Hematopoietic multipotent progenitor cell treated with erythropoietin and hydrocortisone succinate and interleukin-3 and kit ligand, for 17 days (in vitro differentiated cells): ENCODE measurements at places on chromosomes 1 and 21.
A peak's percentile ranks its signal among the peaks of the same experiment; 100 is the strongest.

GRCh38 chr1:156544592-156545102 is 27.7 kb downstream of the IQGAP3 start:
- no peak for DNase-seq

DNA sequence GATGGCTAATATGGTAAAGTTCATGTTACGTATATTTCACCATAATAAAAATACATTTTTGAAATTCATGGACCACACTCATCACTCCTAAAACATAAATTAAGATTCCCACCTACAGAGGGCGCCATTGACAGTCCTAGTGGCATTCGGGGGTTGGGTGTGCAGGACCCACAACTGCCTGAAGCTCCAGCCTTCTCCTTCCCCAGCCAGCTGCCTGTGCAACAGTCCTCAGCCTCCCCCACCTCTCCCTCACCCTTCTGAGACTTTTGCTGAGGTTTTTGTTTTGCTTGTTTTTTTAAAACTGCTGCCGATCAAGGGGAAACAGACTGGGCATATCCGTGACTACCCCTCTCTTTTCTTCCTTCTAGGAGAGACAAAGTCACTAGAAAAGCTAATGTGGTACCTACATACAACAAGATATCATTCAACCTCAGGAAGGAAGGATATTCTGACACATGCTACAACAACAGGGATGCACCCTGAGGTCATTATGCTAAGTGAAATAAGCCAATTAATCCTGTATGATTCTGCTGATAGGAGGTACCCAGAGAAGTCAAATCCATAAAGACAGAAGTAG is 9.2 kb upstream of the EVA1C start:
- peak; percentile 82 for DNase-seq

DNA sequence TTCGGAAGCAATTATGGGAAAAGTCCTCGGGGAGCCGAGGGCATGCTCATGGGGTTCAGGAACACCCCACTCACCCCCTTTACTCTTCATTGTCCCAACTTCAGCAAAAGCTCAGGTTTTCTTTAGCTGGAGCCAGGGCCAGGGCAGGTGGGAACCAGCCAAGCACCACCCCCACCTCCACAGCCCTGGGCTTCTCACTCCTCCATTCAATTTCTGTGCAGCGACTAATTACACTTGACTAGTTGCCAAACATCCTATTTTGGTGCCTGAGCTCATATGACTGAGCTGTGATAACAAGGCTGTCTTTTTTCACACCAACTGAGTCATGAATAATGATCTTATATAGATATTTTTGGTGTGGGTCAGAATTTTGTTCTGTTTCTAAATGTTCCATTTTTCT is 257.2 kb upstream of the AJAP1 start:
- DNase-seq: no peak

DNA sequence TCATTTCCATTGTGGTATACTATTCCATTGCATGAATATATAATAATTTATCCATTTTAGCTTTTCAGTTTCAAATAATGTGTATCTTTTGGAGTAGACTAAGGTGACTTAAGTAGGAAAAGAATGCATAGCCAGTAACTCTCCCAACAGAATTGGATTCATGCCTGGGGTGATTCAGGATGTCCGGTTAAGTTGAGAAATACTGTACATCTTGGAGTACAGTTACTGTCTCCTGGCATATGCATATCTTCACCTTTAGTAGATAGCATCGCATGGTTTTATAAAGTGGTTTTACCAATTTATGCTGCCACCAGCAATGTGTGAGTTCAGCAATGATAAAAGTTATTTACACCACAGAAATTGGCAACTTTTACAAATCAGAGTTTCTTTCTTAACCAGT is 18.6 kb upstream of the SLC6A9 start:
- DNase-seq: no peak

DNA sequence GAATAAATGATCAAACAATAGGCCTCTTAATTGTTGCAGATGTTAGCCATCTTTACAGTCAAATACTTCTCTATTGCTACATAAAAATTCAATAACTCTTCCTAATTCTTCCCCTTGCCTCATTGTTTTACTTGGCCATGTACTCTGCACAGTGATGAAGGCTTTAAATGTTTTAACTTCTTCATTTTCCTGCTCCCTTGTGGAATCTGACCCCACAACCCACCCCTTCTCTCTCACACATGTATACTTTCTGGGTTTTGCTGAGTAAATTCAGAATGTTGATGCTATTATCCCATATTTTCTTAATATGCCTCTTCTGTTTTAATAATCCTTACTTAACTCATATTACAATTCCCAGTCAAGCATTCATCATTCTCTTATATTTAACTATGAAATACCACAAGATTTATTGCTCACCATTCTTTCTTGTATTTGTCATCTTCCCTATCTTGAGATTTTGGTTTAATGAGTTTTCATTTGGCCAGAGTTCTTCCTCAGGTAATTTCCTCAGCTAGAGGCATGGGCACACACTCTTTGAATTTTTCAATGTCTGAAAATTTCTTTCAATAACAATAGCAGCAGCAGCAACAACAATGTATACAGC is 327.8 kb upstream of the USP24 start:
- DNase-seq: no peak

GRCh38 chr1:188406636-188407035 is 1577.9 kb downstream of the PLA2G4A start:
- DNase-seq: no peak

GRCh38 chr1:225694151-225694603 is 41.3 kb upstream of the ENAH start:
- DNase-seq: no peak

- DNase-seq: no peak
Measured at GRCh38 chr1:242219298-242219901, 220.5 kb upstream of the MAP1LC3C start.

DNA sequence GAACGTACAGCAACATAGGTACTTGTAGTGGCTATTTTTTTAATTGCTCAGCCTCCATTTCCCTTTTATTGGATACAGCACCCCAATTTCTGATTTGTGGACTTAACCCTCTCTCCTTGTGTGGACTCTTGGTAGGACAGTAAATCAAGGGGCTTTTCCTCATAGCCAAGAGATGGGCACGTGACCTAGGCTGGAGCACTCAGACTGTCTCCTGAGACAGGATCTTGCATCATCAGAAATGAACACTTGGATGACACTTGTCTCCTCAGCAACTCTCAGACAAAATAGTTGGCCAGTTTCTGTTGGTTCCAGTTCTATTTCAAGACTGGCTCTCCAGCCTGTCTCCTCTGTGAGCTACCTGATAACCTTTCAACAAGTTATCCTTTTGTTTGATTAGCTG is 112.9 kb upstream of the ZNF678 start:
- DNase-seq: no peak

GRCh38 chr1:82778612-82779011 is 977.9 kb downstream of the ADGRL2 start:
- no peak for DNase-seq

- no peak for DNase-seq
Measured at GRCh38 chr1:200673952-200674823, 4.5 kb upstream of the DDX59 start.

- no peak for DNase-seq
Measured at GRCh38 chr1:100526894-100527293, 11.0 kb upstream of the GPR88 start.

GRCh38 chr1:201144701-201145100 is 9.6 kb downstream of the TMEM9 start:
- DNase-seq: no peak

GRCh38 chr1:54390655-54391054 is 15.5 kb downstream of the SSBP3 start:
- no peak for DNase-seq

DNA sequence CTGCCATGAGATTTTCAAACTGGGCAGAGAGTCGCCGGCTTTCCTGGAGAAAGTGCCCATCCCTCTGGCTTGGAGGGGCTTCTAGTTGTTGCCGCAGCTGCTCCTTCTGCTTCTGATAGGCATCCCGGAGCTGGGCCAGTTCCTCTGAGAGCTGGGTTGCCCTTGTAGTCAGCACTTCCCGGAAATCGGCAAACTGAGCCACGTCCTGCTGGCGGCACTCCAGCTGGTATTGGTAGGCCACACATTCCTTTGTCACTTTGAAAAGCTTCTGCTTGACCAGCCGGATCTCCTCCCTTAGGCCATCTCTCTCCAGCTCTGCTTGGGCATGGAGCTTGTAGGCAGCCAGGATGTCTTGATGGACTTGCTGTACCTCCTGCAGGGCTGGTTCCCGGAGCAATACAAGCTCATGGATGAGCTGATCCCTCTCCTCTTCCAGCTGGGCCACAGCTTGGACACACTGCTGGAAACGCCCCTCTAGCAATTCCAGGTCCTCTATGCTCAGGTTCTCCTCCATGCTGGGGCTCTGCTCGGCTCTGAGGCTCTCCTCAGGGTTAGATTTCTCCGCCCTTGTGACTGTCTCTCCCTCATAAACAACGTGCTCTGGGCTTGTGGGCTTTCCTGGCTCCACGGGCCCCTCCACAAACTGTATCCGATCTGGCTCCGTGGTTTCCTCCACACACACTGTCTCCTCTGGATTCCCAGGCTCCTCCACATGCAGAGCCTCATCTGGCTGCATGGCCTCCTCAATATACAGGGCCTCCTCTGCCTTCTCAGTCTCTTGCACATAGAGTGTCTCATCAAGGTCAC is 7.3 kb downstream of the SYNC start:
- no peak for DNase-seq

DNA sequence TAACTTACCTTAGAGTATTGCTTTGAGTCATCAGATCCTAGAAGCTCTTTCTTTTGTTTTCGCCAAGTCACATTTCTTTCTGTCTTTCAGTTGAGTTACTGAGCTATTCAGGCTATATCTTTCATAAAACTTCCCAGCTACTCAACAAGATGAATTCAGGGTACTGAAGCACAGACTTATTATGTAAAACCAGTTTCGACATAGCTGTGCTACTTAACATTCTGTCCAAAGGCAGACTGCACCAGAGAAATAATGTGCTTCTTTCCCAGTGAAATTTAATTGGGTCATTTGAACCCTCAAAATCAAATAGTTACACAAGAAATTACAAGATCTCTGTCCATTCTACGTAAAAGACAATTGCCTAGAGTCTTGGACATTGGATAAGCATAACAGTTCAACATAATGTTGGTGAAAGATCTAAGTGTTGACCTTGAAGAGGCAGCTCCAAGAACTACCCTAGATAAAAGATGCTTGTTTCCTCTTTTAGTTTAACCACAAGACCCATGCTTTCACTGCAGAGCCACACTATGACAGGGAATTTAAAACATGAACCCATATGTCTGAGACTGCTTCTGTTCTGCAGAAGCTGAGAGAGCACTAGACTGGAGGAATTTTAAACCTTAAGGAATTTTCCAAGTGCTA is 163.2 kb downstream of the LRRC40 start:
- DNase-seq: no peak

DNA sequence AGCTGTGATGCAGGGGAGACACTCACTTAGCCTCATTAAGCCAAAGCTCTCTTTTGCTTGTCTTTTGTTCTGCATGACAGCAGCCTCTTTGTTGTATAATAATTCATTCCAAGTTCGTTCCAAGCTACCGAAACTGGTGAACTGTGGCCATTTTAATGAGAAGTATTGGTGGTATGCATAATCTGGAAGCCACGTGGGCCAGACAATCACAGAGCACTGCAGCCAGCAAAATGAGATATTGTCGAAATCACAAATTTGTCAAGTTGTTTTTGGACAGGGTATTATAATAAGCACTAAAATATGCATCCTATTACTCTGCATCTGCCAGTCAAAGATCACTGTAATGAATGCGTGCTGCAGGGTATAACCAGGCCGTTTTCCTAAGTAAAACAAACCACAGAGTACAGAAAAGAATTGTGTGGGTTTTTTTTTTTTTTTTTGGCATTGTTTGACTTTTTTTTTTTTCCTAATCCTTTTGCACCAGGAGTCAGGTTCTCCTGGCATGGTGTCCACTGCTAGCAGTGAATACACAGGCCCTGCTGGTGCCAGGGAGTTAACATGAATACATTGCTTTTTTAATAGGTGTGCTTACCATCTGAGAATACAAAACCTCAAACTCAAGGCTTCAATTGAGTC is 423.9 kb downstream of the PTBP2 start:
- DNase-seq: no peak

GRCh38 chr1:96370757-96371156 is 350.8 kb upstream of the PTBP2 start:
- no peak for DNase-seq

DNA sequence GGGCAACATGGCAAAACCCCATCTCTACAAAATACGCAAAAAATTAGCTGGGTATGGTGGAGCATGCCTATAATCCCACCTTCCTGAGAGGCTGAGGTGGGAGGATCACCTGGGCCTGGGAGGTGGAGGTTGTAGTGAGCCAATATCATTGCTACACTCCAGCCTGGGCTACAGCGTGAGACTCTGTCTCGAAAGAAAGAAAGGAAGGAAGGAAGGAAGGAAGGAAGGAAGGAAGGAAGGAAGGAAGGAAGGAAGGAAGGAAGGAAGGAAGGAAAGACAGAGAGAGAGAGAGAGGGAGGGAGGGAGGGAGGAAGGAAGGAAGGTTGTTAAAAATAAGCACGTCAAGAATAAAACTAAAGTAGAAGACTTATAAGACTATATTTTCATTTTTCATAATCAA is 17.0 kb upstream of the ATP1A1 start:
- DNase-seq: no peak

DNA sequence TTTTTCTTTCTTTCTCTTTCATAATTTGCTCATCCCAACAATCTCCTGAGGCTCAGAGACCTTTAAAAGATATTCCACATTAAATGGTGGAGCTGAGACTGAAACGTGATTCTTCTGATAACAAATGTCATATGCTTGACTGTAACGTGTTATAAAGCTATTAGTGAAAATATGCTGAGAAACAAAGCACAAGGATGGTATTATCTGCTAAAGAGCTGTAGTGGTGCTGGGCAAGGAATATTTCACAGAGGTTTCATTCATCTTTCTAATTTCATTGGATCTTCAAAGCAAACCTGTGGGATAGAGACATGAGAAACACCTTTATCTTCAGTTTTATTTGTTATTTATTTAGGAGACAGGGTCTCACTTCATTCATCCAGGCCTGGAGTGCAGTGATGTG is 98.1 kb upstream of the WLS start:
- no peak for DNase-seq

DNA sequence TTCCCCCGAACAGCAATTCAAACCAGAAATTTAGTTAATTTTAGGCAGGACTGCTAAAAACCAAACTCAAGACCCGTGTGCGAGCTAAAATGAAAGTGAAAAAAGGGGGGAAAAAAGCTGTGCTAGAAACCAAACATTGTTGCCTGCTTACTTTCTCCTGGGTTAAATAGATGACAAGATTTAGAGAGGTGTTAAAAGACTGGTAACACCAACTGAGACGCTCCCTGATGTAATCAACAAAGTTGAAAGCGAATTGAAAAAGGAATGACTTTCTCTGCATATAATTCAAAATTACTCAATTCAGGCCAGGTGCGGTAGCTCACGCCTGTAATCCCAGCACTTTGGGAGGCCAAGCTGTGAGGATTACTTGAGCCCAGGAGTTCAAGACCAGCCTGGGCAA is 6.8 kb downstream of the CDCA8 start:
- DNase-seq: no peak
